B cell (primary cell): ENCODE measurements at places on chromosomes 11 and 22.

DNA sequence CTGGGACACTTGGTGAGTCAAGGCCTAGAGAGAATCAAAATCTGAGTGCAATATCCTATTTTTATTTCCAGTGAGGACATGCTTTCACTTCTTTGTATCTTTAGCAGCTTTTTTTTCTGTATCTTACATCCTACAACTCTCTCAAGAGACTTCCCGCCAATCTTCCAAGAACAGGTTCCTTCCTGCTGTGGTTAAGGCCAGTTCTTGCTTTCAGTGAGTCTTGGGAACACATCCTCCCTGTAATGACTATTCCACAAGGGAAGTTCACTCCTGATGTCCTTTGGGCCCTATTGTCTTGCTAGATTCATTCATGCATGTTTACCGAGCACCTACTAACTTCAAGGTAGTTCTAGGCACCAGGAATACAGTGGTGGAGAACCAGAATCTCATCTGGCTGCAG, 3.8 kb upstream of the MMP12 start:
- DNase-seq: no peak

DNA sequence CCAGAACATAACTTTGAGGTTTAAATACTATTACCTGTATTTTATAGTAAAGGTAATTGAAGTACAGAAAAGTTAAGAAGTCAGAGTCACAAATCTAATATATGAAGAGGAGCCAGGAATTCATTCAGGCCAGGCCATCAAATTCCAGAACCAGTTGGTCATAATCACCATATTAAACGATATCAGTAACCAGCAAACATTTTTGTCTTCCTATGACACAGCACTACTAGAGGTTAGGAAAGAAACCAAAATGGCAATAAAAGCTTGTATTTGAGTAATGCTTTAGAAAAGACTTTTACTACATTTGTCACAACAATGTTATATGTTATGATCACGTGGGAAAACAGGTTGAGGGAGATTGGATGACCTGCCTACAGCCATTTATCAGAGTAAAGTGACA, 62.2 kb downstream of the DKK3 start:
- DNase-seq: no peak

- no peak for DNase-seq
Observed at GRCh38 chr22:25666308-25666707, 75.7 kb upstream of the MYO18B start.

GRCh38 chr22:50447576-50448551, 27.0 kb downstream of the SBF1 start:
- no peak for DNase-seq
